ENCODE measurements at places on chromosomes 1 and 21.

- DNase-seq: no peak
Measured at GRCh38 chr1:48808496-48808895, 31.8 kb upstream of the BEND5 start.

DNA sequence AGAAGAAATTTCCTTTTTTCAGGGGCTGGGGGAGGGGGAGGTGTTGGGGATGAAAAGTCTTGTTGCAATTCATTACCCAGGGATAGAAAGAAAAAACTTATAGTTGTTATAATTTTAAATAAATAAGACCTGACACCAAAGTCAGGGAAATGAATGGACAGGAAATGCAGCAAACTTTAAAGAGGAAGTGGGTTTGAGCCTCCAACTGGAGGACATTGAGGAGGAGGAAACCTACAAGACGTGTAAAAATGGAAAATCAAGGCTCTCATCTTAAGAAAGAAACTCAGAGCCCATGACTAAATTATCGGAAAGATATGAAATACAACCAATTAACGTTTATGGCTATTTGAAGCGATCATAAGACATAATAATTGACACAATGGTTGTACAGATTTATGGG, 54.4 kb downstream of the NIBAN1 start:
- no peak for DNase-seq

GRCh38 chr1:10108134-10108663, 75.4 kb downstream of the UBE4B start:
- no peak for DNase-seq

- DNase-seq: no peak
Measured at GRCh38 chr1:233362743-233363142, 35.2 kb downstream of the MAP3K21 start.

- DNase-seq: no peak
Measured at GRCh38 chr1:59219916-59220315, 77.0 kb upstream of the FGGY start.

- DNase-seq: no peak
Measured at GRCh38 chr1:24481843-24482610, 20.6 kb upstream of the RCAN3 start.

DNA sequence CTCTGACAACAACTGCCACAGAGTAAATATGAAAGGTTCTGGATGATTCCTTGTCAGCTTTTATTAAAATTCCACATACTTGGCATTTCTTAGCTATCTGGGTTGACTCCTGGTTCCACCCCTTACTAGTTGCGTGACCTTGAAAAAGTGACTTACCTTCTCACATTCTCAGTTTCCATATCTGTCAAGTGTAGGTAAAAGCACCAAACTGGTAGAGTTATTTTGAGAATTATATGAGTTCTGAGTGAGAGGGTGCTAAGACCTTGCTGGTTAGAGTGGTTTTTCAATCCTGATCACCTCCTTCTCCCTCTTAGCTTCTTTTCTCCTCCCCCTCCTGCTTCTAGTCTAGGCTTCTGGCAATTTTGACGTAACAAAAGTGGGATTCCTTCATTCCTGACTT, 83.4 kb upstream of the ABCD3 start:
- DNase-seq: no peak

DNA sequence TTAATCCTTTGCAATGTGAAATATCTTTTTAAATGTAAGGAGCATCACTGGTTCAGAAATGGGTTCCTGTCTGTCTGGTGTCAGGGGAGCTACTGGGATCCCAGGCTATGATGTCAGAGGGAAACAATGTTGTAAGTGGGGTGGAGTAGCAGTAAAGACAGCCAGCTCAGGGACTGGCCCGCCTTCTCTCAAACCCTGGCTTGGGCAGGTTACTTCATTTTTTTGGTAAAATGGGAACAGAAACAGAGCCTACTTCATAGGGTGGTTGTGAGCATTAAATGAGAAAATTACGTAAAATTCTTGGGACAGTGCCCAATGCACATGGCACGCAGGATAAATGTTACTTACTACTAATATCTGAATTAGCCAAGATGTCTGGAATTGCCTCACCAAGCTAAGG, 30.7 kb upstream of the IL20 start:
- no peak for DNase-seq

- peak; percentile 46 for DNase-seq
Measured at GRCh38 chr1:230067871-230068620, 1.0 kb downstream of the GALNT2 start.
